IPS-NIHi11 (cell line): ENCODE measurements at places on chromosomes 3 and 15.

- peak; percentile 56 for DNase-seq
Measured at GRCh38 chr3:196159952-196160804, 51.0 kb downstream of the ZDHHC19 start.

- no peak for DNase-seq
Measured at GRCh38 chr15:62665449-62665848, 377.1 kb upstream of the TPM1 start.

- DNase-seq: no peak
Measured at GRCh38 chr3:98587654-98588053, 5.8 kb downstream of the CPOX start.

- DNase-seq: no peak
Measured at GRCh38 chr3:157063926-157064325, 96.0 kb downstream of the CCNL1 start.

GRCh38 chr15:57797110-57797509 lies 90.6 kb downstream of the POLR2M start:
- DNase-seq: no peak
